GM12891 (cell line): ENCODE measurements at places on chromosomes 5 and 9.
A peak's percentile ranks its signal among the peaks of the same experiment; 100 is the strongest.

DNA sequence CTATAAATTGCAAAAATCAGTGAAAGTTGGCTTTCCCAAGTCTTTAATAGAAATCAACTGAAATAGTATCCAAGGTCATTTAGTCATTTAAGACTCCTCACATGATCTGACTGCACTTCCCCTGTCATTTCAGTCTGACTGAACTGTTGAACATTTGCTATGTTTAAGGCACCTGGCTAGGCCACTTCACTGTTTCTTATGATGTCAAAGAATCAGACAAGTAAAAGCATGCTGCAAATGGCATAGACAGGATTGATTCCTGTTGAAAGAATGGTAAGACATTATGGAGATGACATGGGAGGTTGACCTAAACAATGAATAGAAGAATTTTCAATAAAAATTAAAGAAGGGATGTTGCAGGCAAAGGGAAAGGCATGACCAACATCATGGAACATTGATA lies 502.1 kb downstream of the NFIB start:
- DNase-seq: no peak

DNA sequence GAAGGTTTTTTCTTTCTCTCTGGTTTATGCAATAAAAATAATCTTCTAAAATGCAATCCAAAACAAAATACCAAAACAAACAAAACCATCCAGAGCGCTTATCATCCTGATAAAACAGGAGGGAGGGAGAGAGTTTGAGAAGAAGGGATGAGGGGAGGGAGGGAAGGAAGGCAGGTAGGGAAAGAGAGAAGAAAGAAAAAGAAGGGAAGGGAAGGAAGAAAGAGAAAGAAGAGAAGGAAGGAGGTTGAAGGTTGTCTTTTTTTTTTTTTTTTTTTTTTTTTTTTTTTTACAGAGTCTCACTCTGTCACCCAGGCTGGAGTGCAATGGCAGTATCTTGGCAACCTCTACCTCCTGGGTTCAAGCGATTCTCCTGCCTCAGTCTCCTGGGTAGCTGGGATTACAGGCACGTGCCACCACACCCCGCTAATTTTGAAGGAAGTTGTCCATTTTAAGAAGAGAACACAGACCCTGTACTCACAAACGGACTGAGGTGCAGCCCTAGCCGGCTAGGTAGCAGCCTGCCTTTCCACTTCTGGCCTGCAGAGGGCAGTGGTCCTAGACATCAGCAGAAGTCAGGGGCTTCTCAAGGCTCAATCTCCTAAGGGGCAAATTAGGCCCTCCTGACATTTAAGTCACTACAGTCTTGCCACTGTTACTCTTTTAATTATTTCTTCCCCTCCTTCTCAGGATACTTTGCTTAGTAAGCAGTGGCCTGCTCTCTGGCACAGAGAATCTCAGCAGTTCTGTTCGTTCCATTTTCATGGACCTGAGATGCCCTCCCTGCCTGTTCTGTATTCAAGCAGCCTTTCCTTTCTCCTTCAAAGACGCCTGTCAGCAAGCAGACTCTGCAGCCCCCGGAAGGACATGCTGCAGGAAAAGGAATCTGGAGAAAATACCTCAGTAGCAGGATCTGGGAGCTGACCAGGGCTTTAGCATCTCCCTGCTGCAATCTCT lies 76.4 kb downstream of the EPB41L4B start:
- DNase-seq: peak; percentile 50

DNA sequence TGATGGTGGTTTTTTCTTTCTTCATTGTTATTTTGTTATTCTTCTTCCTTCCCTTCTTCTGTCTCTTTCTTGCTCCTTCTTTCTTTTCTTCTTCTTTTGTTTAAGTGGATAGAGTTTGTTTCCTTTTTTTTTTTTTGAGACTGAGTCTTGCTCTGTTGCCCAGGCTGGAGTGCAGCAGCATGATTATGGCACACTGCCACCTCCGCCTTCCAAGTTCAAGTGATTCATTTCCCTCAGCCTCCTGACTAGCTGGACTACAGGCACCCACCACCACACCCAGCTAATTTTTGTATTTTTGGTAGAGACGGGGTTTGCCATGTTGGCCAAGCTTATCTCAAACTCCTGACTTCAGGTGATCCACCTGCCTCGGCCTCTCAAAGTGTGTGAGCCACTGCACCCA lies 40.3 kb downstream of the JAK2 start:
- no peak for DNase-seq

- no peak for DNase-seq
Observed at GRCh38 chr9:90998573-90998972, 197.0 kb downstream of the SYK start.

GRCh38 chr9:133580419-133580738 lies 28.8 kb downstream of the FAM163B start:
- DNase-seq: no peak

GRCh38 chr9:125747765-125748445 lies 732 bp downstream of the PBX3 start:
- DNase-seq: peak; percentile 26

DNA sequence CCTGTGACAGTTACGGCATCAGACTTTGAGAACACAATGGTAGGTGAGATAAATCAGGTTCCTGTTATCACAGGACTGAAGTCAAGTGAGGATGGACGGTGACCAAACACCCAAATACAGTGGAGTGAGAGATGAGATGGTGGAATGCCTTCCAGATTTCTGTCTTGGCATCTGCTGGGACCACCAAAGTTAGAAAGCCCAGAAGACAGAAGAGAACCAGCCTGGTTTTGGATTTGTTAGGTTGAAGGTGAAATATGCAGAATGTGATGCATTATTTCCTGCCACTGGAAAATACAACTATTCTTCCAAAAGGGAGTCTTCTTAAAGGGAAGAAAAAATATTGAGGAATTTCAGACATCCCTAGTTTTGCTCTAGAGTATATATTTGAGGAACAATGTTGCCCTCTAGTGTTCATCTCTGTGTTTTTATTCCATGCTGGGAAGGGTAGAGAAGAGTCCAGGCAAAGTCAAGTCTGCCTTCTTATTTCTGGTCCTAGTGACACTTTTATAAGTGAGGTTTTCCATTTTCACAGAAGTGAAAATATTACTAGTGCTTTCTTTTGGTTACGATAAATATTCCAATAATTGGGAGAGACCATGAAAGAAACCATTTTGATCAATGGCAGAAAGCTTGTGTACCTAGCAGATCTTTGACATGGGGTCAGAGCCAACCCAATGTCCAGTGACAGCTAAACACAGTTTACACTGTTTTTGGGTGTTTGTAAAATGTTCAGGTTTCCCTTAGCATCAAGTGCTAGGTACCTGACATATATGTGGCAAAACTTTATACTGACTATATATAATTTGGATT lies 142.3 kb upstream of the ANKH start:
- no peak for DNase-seq
